ENCODE measurements at places on chromosomes 2 and 18.

GRCh38 chr2:23425338-23425871 lies 40.4 kb downstream of the KLHL29 start:
- DNase-seq, result no peak

- DNase-seq, result no peak
Observed at GRCh38 chr2:67854103-67854743, 208.6 kb downstream of the C1D start.

- no peak for DNase-seq
Observed at GRCh38 chr18:62109676-62110075, 77.2 kb downstream of the PIGN start.

DNA sequence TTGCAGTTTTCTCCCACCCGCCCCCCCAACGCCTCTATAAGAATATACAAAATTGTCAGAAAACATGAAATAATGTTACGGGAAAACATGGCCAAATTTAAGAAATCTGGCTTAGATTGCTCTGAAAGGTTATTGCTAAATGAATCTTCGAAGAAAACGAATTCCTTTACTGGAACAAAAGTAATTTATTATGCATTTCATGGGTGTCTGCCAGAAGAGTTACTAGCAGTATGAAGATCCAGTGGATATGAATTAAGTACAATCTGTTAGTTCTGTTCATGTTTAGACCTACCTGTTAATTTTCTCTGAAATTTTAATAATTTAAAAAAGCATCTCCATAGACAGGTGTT lies 21.9 kb downstream of the GATA6 start:
- DNase-seq, result no peak

GRCh38 chr2:15711126-15711860 lies 119.6 kb downstream of the DDX1 start:
- DNase-seq, result no peak

DNA sequence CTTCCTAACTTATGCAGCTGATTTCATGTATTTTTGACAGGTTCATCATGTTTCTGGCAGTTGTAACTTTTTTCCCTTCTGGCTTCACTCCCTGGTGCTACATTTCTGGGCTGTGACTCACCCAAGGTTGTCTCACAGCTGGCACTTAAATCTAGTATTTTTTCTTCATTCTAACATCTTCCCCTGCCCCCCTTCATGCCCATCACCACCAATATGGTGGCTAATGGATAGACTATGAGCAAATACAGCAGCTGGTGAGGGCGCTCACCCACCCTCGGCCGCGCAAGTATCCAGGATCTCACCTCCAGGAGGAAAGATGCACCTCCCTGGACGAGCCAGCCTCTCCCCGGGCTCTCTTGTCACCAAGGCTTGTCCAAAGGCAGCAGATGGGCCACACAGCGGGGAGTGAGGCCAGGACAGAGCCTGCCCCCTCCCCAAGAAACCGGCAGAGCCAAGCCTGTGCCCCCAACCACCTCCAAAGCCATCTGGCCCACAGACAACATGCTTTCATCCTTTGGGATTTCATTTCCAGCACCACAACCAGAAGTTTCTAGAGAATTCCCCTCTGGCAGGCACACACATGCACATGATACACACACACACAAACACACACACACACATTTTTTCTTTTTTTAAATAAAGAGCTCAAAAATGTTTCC lies 39.1 kb downstream of the ATOH8 start:
- DNase-seq, result no peak

All from stimulated activated CD8-positive, alpha-beta memory T cell treated with anti-CD3 and anti-CD28 coated beads, Interleukin-7, amount 100 ng/mL, for 1 hour (primary cell).